Caco-2 (cell line): ENCODE measurements at places on chromosomes 13 and 19. TPM values are rescaled to one million over a fixed set of nuclear protein-coding genes. Genes with fewer than 3 reads are reported as not detected.

- DNase-seq, result peak; percentile 99
Observed at GRCh38 chr19:38315657-38316476, at the start of gene YIF1B. Gene YIF1B (minus strand): TSS chr19:38315947. CDS start chr19:38315917, 30 bp downstream.

FBN3 gene
- total RNA-seq, result 15.0 and 16.4 TPM in 2 replicates

DNA sequence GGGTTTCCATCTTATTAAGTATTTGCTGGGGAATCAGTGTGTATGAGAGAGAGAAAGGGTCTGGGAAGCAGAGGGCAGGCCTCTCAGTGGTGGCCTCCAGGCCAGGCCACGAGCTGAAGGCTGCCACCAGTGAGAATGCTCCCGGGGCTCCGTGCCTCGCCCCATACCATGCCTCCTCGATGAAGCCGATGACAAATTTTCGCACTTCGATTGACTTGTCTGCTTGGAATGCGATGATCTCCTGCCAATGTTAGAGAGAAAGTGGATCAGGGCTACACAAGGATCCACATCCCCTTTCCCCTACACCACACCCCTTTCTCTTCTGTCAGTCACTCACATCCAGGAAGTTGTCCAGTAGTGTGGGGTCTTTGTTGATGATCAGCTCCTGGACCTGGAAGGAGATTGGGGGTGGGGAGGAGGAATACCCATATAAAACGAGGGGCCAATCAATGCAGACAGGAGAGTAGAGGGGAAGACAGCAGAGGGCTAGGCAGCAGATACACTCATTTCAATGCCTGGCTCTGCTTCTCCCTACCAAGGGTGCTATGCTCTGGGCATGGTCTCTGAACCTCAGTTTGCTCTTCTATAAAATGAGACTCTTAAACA lies 10.7 kb downstream of the SYMPK start:
- DNase-seq, result no peak

CASP14 gene
- not detected in 2 replicates for total RNA-seq

DNA sequence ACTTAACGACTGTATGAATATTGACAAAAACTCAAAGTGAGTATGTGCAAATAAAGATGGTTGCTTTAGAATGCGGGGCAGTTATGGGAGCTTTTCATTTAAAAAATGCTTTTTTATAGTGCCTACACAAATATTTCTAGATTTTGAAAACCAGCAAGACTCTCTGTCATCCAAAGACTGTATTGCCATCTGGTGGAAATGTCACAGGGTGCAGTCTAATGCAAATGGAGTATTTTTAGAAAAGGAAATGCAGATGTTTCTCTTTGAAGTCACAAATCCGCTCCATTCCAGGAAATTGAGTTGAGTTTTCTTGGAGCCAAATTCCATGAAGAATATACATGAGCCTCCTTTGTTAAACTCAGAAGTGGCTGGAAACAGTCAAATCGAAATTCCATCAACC lies 2.3 kb upstream of the C1QTNF9B start:
- peak; percentile 43 for DNase-seq

IQCN gene
- 1.5 and 2.1 TPM in 2 replicates for total RNA-seq

- DNase-seq, result peak; percentile 86
Observed at GRCh38 chr13:27919934-27920676, at the start of gene PDX1. Gene PDX1 (plus strand): TSS chr13:27920000. CDS start chr13:27920139, 139 bp downstream.

DNA sequence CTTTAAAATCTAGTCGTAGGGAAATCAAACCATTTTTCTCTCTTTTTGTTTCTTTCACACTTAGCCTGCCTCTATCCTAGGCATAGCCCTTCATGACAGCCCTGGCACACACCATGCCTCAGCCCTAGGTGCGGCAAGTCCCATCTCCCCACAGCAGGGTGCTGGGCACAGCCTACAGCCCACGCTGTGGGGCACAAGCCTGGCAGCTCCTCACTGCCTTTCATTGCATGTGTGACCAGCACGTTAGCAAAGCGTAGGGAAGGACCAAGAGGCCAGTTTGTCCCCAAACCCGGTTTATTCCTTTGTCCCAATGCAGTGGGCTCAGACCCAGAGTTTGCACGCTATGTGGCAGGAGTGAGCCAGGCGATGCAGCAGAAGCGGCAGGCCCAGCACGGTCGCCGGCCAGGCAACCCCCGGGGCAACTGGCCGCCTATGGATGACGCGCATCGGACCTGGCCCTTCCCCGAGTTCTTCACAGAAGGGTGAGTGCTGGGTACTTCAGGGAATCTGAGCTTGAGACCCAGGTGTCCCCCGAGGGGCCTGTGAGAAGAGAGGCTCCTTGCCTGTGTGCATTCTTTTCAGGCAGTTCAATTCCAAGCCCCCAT lies 17.3 kb upstream of the GPI start:
- DNase-seq, result no peak

DNA sequence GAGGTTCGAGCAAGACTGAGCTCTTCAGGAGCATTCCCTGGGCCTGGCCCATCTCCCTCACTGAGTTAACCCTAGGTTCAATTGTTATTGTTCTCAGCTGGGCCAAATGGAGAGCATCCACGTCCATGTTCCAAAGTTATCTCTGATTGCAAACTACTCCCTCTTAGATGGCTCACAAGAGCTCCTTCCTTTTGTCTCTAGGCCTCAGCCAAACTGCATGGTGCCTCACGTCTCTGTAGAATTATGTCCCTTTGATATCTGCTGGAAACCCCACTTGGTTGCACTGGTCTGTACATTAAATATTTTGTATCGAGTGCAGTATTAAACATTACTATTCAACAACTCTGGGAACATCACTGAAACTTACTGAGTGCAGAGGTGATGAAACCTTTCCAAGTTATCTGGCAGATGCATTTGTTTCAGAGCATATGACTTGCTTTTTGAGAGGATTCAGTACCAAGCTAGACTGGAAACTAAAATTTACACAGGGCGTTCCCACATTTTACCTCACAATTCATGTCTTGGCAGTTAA lies 38.1 kb downstream of the DOCK9 start:
- no peak for DNase-seq

SPC24 gene
- 35.7 and 44.8 TPM in 2 replicates for total RNA-seq

GRCh38 chr13:21825186-21825585 lies 154.3 kb downstream of the FGF9 start:
- peak; percentile 28 for DNase-seq

CLEC11A gene
- 0.51 and 1.1 TPM in 2 replicates for total RNA-seq

DNA sequence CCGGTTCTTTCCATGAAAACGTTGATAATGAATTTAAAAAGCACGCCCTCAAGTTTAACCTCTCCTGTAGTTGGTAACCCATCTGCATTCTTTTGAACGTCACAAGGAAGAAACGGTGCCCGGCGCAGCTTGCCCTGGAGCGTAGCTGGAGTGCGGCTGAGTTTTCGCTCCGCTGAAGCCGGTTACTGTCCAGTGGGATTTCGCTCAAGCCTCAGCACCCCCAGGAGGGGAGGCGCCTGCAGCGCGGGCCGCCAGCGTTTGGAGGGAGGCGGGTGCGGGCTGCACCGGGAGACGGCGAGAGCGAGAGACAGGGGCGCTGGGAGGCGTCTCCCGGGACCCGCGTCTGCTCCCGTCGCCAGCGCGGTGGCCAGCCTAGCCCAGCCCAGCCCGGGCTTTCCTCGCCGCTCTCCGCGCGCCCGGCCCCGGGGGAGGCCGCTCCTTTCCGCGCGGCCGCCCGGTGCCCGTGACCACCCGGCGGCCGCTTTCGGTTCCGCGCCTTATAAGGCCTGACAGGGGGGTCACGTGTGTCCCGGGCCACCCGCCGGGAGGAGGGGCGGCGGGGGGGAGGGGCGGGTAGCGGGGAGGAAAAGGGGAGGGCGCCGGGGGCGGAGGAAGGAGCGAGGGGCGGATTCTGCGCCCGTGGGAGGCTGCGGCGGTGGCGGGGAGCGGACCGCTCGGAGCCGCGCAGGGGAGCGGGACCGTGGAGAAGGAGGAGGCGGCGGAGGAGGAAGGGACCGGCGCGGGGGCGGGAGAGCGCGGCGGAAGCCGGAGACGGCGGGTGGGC lies 8.3 kb upstream of the DGKH start:
- DNase-seq, result peak; percentile 90

DNA sequence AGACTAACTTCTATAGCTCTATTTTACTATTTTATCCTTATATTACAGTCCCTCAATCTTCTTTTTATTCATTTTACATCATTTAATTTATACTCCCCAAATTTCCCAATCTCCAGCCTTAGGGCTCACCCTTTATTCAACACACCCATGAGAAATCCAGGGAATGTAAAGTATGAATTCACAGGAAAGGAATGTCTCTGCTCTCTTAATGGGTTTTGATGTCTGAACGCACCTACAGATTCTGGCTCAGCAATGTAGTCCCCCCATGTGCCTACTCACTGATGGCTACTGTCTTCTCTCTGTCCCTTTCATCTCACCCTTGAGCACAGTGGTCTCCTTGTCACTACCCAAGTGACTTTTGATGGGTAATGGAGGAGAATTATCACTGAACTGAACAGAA lies 32.8 kb downstream of the TNFSF13B start:
- no peak for DNase-seq

GRCh38 chr13:28423010-28423409 lies 71.9 kb downstream of the FLT1 start:
- no peak for DNase-seq

MAU2 gene
- 51.3 and 62.6 TPM in 2 replicates for total RNA-seq

DNA sequence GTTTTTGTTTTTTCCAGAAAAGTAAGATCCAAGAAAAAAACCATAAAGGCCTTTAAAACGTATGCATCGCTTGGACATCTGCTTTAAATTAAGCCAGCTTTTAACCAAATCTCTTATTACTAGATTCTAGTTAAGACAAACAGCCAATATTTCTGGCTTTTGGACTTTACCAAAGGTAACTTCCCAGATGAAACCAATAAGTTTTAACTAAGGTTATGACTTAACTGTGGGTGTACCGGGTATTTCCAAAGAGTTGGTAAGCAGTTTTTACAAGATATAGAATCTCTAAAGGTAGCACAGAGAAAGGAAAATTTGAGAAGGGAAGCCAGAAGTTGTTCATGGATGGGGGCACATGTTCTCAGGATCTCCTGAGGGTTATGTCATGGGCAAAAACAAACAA lies 34.0 kb downstream of the CEACAM1 start:
- no peak for DNase-seq

- peak; percentile 76 for DNase-seq
Observed at GRCh38 chr13:26971990-26972887, 199.4 kb downstream of the USP12 start.

DNA sequence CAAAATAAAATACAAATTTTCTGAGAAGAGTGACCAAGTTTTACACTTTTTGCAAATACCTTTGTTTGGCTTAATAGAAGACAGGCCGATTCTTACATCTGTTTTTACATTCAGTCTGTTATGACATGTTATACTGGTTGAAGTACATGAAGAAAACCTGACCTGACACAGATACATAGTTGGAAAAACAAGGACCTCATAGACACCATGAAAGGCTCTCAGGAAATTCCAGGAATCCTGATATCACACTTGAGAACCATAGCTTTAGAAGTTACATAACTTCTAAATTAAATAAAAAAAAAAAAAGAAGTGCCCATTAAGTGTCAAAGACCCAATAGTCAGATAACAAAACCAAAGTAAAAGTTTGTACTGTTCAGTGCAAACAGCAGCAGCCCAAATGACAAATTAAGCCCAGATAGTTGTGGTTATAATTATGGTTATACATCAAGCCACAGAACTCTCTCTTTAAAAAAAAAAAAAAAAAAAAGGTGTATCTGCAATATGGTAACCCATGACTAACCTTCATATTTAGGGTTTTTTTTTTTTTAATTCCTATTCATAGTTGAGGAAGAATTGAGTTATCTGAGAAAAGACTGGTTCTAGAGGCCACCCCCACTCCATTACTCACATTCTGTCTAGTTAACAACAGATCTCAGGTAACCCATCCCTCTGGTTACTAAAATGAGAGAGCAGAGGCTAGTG lies 19.8 kb downstream of the RBM26 start:
- DNase-seq, result no peak

STXBP2 gene
- 113 and 125 TPM in 2 replicates for total RNA-seq

VAV1 gene
- total RNA-seq, result not detected in 2 replicates

GRCh38 chr13:32032759-32033158 lies 1.2 kb downstream of the FRY start:
- no peak for DNase-seq

LSM7 gene
- 141 and 152 TPM in 2 replicates for total RNA-seq

DNA sequence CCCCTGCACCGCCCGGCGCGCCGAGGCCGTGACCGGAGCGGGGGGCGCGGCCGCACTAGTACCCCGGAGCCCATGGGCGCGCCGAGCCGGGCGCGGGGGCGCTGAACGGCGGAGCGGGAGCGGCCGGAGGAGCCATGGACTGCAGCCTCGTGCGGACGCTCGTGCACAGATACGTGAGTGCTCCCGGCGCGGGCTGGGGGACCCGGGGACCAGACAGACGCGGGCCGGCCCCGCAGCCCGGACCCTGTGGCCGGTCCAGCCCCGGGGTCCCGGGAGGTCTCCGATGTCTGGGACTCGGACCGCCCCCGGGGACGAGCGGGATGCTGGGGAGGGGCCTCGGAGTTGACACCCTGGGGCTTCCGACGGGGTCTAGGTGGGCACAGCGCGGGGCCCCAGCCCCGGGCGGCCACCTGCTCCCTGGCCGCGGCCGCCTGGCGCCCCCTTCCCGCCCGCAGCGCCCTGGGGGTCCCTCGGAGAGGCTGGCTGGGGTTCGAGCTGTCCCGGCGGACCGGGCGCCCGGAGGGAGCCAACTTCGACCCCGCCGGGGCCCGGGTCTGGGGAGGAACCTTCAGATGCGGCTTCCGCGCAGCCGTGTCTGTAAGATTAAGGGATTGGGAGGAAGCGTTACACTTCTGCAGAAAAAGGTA lies 568 bp downstream of the ATP11A start:
- DNase-seq, result no peak

GRCh38 chr13:63607153-63607552 lies 2191.5 kb upstream of the PCDH20 start:
- no peak for DNase-seq

MEF2B gene
- total RNA-seq, result 0.82 and 1.5 TPM in 2 replicates

- DNase-seq, result no peak
Observed at GRCh38 chr13:113171250-113172125, 13.0 kb downstream of the PROZ start.

- no peak for DNase-seq
Observed at GRCh38 chr13:21672796-21673538, 2.1 kb downstream of the FGF9 start.

ARL11 gene
- total RNA-seq, result not detected in 2 replicates

DNA sequence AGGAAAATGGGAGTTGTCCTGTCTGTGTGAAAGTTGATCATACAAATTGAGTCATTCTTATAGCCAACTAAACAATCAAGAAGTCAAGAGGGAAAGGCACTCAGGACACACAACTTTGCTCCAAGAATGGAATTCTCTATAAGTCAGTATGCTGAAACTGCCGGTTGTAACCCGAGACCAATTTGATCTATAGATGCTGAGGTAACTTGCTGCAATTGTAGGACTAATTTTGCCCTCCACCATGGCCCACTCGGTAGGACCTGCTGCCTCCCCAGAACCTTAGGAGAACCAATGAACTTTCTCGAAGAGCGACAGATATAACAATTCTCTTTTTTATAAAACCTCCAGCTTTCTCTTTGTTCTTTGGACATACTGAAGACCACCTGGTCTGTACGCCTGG lies 157.0 kb downstream of the RNF17 start:
- no peak for DNase-seq
